ENCODE measurements at places on chromosomes 7 and 10.
A peak's percentile ranks its signal among the peaks of the same experiment; 100 is the strongest.

GRCh38 chr10:78316451-78316931 is 282.8 kb downstream of the RPS24 start:
- DNase-seq = no peak

- no peak for DNase-seq
Observed at GRCh38 chr7:6654113-6654841, 17.2 kb downstream of the ZNF316 start.

DNA sequence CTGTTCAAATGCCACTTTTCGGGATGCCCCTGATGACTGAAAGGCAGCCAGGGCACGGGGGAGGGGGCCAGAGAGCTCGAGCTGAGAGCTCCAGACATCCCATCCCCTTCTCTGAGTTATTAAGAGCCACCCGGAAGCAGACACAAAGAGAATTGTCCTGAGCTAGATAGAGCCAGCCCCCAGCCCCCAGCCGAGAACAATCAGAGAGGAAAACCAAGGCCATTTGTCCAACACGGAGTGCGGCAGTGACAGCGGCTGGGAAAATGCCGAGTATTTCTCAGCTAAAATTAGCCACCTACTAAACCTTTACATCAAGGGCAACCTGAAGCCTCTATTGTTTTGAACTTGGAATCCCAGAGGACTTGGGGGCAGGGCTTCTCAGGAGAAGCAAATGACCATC is 51.0 kb downstream of the UNC5B start:
- no peak for DNase-seq

DNA sequence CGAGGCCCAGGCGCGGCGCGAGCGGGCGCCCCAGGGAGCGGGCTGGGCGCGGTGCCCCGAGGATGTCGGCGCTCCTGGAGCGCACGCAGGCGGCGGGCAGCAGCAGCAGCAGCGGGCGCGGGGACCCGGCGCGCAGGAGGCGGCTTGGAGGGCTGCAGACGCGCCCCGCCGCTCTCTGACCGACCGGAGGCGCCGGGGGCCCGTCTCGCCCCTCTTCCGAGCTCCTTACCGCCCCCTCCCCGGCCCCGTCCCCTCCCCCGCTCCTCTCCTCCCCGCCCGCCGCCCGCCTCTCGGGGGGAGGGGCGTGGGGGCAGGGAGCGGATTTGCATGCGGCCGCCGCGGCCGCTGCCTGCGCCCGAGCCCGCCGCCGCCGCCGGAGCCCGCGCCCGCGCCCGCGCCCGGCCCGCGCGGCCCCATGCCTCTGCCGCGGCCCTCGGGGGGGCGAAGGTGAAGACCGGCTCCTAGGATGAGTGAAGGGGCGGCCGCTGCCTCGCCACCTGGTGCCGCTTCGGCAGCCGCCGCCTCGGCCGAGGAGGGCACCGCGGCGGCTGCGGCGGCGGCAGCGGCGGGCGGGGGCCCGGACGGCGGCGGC is at the start of gene NRG3:
Gene NRG3, plus strand, starts transcription at position 320 of the 592 bp plus-strand sequence.
- DNase-seq = no peak

- DNase-seq = peak; percentile 8
Observed at GRCh38 chr10:13054844-13055243, 45.1 kb upstream of the OPTN start.

DNA sequence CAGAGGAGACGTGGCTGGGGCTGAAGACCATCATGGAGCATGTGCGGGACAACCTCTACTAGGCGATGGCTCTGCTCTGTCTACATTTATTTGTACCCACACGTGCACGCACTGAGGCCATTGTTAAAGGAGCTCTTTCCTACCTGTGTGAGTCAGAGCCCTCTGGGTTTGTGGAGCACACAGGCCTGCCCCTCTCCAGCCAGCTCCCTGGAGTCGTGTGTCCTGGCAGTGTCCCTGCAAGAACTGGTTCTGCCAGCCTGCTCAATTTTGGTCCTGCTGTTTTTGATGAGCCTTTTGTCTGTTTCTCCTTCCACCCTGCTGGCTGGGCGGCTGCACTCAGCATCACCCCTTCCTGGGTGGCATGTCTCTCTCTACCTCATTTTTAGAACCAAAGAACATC is 22.0 kb upstream of the CPA5 start:
- DNase-seq = no peak

DNA sequence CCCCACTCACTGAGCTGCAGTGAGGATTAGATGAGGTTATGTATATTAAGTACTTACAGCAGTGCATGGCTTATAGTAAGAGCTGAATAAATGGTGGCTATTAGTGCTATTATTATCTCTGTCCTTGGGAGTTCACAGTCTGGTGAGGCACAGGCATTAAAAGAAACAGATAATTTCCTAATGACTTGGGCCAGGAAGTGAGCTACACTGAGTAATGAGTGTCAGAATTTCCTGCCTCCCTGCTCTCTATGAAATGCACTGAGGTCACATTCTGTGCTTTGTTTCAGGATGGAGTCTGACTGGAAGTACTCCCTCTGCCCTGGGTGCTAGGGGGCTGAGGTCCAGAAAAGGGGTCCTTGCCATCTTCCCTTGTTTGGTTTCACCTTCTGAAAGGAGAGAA is 48.7 kb upstream of the LOXL4 start:
- DNase-seq = no peak

DNA sequence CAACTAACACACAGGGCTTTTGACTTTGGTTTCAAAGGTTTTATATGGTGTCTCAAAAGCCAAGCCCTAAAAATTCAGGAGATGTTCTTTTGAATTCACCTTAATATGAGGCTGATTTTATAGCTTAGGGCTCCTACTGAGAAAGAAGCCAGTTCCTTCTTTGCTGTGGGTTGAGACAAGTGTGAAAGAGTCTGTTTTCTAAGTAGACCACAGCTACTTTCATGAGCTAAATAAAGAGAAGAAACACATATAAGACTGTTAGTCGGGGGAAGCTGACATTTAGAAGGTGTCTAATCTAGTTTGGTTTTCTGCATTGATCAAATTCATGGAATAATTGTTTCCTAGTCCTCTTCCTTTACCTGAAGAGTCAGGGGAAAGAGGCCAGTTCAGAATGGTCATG is 332.1 kb upstream of the CELF2 start:
- no peak for DNase-seq

DNA sequence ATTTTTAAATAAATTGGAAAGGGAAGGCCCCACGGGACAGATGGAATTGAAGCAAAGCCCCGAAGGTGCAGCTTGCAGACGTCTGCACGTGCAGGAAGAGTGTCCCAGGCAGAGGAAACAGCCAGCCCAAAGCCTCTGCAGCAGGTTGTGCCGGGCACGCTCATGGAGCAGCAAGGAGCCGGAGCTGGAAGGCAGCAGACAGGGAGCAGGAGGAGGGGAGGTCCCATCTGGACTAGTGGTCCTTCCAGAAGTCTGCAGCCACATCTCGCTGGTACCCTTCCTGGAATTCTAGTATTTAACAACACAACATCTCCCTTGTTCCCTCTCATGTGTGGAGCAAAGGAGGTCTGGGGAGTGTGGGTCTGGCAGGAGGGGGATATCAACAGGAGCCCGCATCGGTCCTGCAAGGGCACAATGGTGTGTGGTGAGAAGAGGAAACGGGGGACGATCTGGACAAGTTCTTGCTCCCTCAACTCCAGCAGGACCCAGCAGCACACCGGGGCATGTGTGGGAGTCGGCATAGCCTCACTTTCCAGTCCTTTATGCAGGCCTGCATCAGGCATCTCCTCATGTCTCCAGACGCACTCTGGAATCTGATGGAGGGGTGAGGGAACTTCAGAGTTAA is 169.3 kb downstream of the GRID1 start:
- no peak for DNase-seq

- DNase-seq = no peak
Observed at GRCh38 chr10:1255118-1255517, 198.9 kb downstream of the WDR37 start.

DNA sequence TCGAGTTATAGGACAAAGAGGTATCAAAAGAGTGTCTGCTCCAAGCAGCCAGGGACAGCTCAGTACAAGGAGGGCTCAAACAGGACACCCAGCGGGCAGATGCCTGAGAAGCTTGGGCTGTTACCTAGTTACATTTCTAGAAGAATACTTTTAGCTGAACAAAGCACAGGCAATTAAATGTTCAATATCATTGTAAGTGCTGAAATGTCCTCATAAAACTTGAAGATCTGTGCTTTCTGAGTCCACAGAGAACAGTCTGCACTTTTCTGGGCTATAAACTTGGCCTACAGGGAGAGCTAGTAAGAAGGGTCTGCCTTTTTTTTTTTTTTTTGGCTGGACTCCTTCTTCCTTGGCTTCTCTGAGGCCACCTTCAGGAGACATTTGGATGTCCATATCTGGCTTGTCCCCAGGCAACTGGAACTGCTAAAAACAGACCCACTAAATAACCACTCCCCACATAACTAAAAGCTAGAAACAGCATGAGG is 123.2 kb downstream of the SLC16A9 start:
- no peak for DNase-seq

- no peak for DNase-seq
Observed at GRCh38 chr7:76246804-76247389, 45.2 kb downstream of the SRRM3 start.

DNA sequence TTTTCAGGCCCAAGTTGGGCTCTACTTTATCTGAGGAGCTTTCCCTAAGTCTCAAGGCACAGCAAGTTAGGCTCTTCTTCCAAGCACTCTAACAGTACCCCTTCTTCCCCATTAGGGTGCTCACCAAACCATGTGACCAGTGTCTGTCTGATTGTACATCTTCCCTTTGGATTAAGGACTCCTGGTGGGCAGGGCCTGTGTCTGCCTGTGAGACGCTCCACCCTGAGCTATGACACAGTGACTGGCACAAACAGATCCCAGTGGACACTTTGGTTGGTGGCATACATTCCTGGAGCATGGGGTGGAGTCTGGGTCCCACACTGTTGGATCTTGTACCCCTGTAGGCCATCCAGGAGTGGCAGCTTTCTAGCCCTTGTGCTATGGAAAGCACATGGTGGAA is 23.8 kb downstream of the PLPP4 start:
- no peak for DNase-seq

GRCh38 chr7:134073276-134073675 is 53.9 kb upstream of the LRGUK start:
- no peak for DNase-seq

DNA sequence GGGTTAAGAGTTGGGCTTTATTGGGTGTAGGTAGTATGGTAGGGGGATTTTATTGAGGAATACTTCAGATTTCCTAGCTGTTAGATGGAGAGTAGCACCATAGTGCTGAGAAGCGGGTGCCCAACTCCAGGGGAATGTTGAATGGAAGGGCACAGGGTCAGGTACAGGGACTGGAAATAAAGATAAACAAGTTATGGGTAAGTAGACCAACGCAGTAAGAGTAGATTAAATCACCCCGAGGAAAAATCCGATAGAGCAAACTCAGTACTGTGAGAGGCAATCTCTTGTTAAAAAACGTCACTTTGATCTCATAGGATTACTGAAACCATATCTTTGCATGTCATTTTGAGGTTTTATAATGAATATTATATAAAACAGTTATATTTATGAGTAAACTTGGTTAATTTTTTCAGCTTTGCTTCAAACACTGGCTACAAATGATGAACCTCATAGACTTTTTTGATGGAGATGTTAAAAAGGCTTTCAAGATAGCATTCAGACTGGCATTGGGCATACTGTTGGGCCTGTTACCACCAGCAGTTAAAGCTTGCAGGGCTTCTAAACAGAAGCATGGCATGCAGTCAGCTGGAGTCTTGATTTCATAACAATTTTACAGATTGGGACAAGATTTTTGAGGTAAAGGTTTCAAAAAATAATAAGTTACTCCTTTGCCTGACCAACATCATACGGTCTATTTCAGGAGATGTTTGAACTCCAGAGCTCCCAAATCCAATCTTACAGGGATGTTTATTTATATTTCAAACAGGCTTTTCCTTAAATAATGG is 7.1 kb downstream of the AHR start:
- DNase-seq = peak; percentile 44

GRCh38 chr10:59055045-59055444 is 121.4 kb upstream of the PHYHIPL start:
- no peak for DNase-seq

- no peak for DNase-seq
Observed at GRCh38 chr7:107076781-107077698, 32.5 kb downstream of the PRKAR2B start.

DNA sequence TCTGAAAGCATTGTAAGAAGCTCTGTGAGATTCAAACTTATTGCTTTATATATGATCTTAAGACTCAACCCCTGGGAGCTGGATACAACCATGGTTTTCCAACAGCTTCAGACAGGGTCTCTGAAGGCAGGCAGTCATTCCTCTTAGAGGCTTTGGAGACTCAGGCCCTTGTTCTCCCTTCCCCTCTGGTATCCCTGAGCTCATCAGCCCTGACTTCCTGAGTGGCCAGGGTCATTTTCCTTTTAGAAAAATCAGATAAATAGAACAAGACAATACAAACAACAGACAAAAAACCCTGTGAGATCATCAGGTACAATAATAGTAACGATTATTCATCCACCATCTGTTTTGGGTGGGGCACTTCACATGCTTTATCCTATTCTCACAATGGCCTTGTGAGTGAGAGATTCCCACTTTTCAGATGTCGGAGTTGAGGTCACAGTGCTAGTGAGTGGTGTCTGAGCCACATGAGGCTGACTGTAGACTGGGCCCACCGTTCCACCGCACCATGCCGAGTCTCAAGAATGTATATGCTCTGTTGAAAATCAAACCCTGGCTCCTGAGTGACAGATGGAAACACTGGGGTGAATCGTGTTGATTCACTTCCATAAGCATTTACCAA is 144.2 kb downstream of the CXCL12 start:
- no peak for DNase-seq

GRCh38 chr10:98252464-98252863 is 15.5 kb downstream of the LOXL4 start:
- DNase-seq = no peak

- DNase-seq = no peak
Observed at GRCh38 chr7:25289518-25289917, 61.2 kb upstream of the NPVF start.

DNA sequence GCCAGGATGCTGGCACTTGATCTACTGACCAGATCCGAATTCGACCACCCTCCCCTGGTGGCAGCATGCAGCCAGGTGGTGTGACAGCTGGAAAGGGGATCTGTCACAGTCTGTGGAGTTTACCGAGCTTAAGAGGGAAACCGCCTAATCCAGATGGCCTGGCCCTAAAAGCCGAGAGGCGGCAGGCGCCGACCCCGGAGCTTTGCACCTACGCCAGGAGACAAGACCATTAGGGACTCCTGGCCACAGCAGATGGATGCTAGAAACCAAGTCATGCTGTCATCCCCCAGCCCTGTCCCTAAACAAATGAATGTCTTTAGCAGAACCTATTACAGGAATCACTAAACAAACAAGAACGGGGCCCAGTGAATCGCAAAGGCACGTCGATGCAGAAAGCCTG is 27.7 kb downstream of the RCC1L start:
- DNase-seq = no peak

- DNase-seq = no peak
Observed at GRCh38 chr7:157658851-157659412, 322.1 kb downstream of the DNAJB6 start.
